ENCODE measurements at places on chromosomes 5 and 9.

GRCh38 chr5:1516615-1517601, 6.9 kb downstream of the LPCAT1 start:
- no peak for DNase-seq

DNA sequence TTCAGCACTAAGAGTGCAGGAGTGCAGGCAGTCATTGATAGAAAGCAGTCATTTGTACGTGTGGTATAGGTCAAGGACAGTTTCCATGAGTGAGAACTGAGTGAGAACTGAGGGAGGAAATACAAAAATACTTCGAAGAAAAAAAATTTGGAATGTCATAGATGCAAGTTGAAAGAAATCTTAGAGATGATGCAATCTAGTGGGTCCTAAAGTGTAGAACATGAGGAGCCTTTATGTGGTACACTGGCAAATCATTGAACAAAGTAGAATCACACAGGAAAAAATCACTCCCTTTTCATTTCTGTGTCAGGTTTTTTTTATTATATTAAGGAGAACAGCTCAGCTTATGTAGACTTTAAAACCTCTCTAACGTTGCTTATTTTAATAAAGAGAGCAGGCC, 26.4 kb upstream of the SLC1A1 start:
- no peak for DNase-seq

DNA sequence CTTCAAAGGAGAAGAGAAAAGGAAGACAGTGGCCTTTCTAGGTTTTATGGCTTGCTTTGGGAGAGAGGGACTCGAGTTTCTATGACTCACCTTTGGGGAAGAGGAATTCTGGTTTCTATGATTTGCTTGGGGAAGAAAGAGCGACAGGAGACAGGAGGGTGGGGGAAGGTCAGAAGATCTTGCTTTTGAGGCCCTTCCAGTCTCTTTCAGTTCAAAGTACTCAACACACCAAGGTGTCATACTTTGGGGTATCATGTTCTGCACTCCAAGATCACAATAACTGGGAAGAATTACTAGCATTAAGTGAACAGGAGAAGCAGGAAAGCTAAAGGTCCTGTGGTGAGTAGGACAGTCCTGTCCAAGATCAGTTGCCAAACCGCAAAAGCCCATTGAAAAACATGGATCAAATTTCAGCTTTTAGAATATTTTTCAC, 324.5 kb downstream of the ARHGEF28 start:
- DNase-seq = no peak

DNA sequence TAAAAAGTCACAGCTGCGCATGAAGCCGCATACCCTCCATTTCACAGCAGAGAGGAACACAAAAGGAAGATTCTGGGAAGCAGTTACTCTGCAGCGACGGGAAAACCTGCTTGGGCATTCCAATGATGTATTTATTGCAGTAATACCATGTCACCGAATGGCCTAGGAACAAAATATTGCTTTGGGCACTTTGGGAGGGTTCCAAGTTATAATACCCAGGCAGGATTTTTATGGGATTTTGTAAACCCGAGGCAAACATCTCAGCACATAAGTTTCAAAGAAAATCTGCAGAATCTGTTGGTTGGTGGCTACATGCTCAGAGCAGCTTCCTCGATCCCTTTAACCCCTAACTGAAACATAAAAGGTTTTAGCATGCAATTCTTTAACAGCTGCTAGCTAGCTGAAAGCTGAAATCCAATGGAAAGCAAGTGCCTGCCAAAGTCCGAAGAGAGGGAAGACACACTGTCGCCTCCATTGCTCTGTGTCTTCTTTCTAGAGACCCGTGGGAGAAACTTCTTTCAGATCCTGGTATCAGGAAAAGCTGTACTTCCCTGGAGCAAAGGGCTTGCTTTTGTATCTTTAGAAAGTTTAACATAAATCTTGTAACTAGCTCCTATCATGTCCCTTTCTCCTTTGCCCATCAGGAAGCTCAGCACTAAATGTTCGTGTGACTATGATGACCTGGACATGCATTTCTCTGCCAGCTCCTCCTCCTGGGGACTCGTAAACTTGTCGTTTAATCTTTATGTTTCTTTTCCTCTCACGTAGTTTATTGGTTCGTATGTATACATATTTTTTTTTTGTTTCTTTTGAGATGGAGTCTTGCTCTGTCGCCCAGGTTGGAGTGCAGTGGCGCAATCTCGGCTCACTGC, 195.0 kb downstream of the MAPKAP1 start:
- DNase-seq = no peak

DNA sequence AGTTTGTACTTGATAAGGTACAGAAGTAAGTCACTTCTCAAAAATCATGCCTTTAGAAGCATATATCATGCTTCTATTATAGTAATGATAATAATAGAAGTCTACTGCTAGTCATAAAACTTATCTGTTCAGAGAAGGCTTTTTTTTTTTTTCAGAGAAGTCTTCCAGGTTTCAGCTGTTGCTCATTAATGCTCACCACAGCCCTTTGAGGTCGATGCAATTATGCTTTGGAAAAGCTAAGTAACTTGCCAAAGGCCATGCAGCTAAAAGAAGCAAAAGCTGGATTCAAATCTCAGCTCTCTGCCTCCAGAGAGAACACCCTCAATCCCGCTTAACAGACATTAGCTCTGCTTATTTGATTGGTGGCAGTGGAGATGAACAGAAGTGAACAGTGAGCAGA, 150.8 kb downstream of the DOCK8 start:
- no peak for DNase-seq

DNA sequence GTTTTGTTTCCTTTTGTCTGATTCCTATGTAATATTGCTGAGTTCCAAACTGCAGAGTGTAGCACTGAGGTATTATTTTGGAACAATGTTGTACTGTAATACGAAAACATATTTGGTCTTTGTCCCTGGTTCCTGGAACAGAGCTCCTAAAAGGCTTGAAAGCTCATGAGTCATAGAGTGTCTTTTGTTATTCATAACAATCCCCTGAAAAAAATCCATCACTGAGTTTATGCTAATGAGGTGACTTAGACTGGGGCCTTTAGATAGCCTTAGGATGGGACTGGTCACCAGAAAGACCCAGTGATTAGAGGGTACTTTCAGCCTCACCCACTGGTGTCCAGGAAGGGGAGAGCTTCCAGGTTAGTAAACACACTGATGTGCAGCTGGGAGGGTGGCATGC, 132.7 kb upstream of the POU5F2 start:
- DNase-seq = no peak

GRCh38 chr5:34789021-34789531, 49.9 kb upstream of the TTC23L start:
- DNase-seq = no peak

DNA sequence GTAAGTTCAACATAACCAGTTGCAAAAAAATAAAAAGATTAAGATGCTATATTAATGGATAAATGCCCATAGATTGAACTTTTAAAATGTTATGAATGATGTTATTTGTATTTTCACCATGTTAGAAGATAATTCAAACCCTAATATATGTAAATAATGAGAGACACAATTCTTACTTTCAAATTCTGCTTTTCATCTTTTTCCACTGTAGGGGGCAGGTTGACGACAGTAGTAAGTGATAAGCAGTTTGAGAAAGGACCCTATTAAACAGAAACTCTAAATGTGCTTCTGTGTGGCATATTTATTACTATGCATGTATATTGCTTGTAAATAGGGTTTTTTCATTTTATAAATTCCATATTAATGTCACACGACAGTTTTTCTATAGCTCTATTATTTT, 591.1 kb downstream of the SEMA5A start:
- DNase-seq = no peak

GRCh38 chr5:5980538-5980895, 397.8 kb downstream of the MED10 start:
- no peak for DNase-seq

- DNase-seq = no peak
Observed at GRCh38 chr5:151079838-151080612, 809 bp downstream of the TNIP1 start.

DNA sequence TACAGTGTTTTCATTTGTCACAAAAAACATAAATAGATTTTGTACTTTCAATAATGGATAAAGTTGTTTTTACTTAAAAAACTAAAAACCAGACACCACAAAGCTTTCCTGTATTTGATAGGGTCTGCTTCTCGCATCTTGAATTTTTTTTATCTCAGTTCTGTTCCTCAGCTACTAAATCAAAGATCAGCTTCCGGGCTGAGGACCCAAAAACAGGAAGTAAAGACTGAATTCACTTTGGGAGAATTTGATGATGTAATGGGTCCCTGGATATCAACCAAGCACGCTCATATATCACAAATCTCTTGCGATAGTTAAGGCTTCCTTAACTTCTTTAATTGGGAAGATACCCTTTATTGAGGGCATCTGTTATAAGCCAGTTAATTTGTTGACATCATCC, 24.1 kb downstream of the ITK start:
- no peak for DNase-seq

GRCh38 chr9:121744002-121744686, 92.7 kb downstream of the DAB2IP start:
- no peak for DNase-seq

DNA sequence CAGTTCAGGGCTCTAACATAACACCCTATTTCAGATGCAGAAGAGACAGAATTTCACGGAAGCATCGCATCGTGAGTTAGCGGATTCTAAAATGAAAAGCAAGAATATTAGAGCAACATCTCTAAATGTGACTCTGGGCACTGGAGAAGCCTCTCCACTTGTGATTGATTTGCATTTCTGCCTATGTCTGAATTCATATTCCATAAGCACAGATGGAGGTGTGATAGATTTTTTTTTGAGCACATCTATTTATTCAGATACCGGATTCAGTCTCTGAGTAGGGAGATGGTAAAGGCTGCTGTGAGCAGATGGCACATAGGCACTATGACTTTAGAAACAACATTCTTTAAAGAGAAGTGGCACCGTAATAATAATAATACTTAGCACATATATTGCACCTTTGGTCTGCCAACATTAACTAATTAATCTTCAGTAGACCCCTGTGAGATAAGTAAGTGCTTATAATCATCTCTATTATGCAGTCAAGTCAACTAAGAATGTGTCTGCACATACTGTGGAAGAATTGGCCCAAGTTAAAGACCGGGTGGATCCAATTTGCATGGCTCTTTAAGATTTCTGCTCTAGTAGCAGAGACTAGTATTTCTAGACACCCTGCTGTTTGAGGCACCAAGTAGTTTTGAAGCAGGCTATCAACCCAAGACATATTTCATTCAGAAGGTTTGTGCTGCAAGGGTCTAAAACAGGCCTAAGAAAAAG, 685.0 kb downstream of the CETN3 start:
- DNase-seq = no peak

- DNase-seq = no peak
Observed at GRCh38 chr9:71897577-71897976, 13.4 kb downstream of the ABHD17B start.

DNA sequence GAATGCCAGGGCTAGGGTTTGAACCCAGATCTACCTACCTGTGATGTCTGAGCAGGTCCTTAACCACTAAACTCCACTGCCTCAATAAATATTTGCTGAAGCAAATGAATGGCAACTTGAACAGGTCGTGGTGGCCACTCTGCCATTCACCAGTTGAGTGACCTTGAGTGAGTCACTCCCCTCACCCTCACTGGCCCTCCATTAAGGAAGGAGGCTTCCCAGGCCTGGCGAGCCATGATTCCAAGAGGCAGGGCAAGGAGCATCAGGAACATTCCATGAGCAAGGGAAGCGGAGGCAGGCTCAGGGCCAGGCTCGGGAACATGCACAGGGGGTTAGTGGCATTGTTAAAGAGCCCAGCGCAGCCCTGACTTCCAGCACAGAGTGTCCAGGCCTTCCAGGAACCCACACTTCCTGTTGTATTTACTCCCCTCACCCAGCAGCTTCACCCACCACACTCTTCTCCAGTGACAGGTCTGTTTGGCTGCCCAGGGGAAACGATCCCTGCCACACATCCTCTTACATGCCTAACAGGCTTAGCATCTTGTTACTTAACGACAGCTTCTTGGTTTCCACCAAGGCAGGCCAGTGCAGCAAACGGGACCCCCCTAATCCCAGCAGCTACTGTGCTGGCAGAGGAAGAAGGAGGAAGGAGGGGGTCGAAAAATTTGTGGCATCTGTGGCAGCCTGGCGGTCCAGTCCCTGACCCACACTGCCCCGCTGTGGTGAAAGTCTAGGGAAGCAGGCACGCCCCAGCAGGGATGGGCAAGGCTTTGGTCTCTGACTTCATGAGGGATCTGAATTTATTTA, 43.7 kb upstream of the TTC1 start:
- no peak for DNase-seq

GRCh38 chr5:17314907-17315471, 97.6 kb downstream of the BASP1 start:
- DNase-seq = no peak

DNA sequence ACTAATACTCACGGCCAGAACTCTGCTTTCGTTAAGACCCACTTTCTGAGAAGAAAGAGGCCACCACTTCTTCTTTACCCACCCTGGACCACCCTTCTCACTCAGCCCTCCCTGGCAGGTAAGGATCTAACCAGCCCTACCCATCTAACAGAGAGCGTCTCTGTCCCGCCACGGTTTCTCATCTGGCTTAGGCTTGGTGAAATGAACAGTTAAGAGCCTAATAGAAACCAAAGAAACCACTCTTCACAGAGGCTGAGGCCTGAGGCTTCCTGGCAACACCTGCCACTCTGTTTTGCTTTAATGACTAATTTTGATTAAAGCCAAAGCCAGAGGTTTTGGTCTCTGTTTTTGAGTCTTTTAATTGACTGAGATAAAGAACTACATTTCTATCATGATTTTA, 354.1 kb upstream of the SLC30A5 start:
- no peak for DNase-seq

GRCh38 chr5:32960340-32961058, 249.4 kb downstream of the NPR3 start:
- DNase-seq = no peak

- no peak for DNase-seq
Observed at GRCh38 chr5:33629999-33630398, 189.2 kb downstream of the TARS1 start.

- no peak for DNase-seq
Observed at GRCh38 chr9:35852876-35853865, 17.0 kb downstream of the OR13J1 start.

DNA sequence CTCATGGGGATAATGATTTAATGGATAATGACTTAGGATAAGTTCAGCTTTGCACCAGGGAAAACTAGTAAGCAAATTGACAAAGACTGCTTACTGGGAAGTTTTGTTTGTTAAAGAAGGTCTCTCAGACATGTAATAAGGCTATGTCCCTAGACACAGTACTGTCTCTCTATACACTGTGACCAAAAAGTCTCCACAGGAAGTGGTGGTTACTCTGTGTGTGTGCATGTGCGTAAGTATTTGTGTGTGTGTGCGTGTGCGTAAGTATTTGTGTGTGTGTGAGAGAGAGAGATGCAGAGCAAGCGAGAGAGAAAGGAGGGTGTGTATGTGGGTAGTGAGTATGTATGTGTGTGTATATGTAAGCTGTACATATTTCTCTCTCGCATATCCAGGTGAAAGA, 229.6 kb downstream of the GLIS3 start:
- no peak for DNase-seq

GRCh38 chr5:2797160-2797559, 45.7 kb upstream of the IRX2 start:
- DNase-seq = no peak

GRCh38 chr5:76175051-76175666, 92.0 kb downstream of the SV2C start:
- DNase-seq = peak; percentile 18

GRCh38 chr5:33210978-33211377, 229.8 kb upstream of the TARS1 start:
- DNase-seq = no peak

Data from T follicular helper cell (primary cell).